A673 (cell line): ENCODE measurements at places on chromosomes 2 and 18.

- DNase-seq = peak; percentile 48
Observed at GRCh38 chr2:61044636-61045035, 21.0 kb upstream of the SANBR start.

DNA sequence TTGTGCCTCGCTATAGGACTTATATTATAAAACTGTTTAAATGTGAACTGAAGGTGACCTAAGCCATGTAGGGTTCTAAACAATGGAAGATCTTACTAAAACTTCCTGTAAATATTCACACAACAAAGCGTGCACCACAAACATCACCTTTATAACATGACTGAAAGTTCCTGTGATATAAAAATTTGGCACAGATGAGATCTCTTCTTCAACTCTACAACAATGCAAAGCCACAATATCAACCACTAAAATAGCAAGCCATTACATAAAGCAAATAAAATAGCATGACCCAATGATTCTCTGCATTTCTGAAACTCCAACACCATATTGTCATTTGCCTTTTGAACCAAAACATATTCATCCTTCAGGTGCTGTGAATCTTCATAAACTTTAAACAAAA lies 3.5 kb downstream of the YES1 start:
- DNase-seq = no peak

- no peak for DNase-seq
Observed at GRCh38 chr2:68374184-68374583, 9.1 kb downstream of the PLEK start.

- DNase-seq = peak; percentile 37
Observed at GRCh38 chr2:195575879-195576401, 81.1 kb upstream of the SLC39A10 start.

- DNase-seq = no peak
Observed at GRCh38 chr18:10670856-10671255, 145.0 kb downstream of the NAPG start.

DNA sequence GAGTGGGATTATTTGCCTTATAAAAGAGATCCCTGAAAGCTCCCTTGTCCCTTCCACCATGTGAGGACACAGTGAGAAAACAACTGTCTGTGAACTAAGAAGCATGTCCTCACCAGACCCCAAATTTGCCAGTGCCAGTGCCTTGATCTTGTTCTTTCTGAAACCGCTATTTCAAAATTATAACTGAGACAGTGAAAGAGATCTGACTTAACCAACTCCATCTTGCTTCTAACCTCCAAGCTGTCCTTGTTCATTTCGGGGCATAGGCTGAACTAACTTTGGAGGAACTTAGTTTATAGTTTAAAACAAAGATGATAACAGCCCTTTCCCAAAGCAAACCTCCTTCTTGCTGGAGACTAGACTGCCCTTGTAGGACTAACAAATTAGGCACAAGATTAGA lies 563.9 kb downstream of the ADCYAP1 start:
- DNase-seq = no peak

GRCh38 chr18:48460929-48461583 lies 51.9 kb upstream of the ZBTB7C start:
- no peak for DNase-seq

- peak; percentile 4 for DNase-seq
Observed at GRCh38 chr2:144747571-144747970, 227.7 kb upstream of the ZEB2 start.

- no peak for DNase-seq
Observed at GRCh38 chr2:105881286-105882136, 136.8 kb downstream of the NCK2 start.

DNA sequence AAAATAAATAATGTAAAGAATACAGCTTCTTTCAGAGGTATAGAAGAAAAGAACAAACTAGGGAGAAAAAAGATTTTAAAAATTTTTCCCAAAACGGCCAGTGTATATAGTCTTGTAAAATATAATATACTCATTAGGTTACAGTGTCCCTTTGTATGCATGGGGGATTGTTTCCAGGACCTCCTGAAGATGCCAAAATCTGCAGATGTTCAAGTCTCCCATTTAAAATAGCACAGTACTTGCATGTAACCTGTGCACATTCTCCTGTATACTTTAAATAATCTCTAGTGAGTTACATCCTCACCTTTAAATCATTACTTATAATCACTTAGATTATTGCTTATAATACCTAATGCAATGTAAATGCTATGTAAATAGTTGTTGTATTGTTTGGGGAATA lies 80.6 kb upstream of the LRRTM4 start:
- no peak for DNase-seq

- no peak for DNase-seq
Observed at GRCh38 chr2:168986398-168986943, 44.7 kb downstream of the ABCB11 start.

- DNase-seq = no peak
Observed at GRCh38 chr2:2899826-2900225, 477.8 kb downstream of the EIPR1 start.

DNA sequence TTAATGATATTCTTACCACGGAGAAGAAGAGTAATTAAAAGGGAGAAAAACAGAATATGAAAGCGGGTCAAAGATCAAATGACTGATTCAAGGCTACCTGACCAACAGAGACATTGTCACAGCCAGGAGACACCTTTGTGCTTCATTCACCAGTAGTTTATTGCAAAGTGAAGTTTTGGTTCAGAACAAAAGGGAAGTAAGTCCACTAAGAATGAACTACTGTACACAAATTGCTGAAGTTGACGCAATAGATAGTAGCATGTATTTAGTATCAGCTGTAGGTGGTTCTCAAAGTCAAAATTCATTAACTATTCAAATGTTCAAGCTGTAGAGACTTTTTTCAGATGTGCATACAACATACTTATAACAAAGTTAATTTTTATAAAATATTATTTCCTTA lies 64.7 kb upstream of the COX7A2L start:
- no peak for DNase-seq

DNA sequence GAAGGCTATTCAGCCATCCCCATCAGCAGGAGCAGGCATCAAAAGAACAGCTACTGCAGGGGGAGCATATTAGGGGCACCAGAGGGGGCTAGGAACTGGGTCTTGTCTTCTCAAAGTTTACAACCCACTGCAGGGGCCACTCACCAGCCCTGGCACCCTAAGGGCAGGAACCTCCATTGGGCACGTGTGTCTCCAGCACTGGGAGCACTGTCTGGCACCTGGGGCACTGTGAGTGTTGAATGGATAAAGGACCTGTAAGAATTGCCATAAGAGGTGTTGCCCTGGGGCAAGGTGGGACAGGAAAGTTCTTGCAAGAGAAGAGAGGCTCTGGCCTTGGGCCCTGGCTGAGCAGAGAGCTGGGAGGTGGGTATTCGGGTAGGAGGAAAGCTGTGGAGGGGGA lies 1.4 kb upstream of the STEAP3 start:
- no peak for DNase-seq

DNA sequence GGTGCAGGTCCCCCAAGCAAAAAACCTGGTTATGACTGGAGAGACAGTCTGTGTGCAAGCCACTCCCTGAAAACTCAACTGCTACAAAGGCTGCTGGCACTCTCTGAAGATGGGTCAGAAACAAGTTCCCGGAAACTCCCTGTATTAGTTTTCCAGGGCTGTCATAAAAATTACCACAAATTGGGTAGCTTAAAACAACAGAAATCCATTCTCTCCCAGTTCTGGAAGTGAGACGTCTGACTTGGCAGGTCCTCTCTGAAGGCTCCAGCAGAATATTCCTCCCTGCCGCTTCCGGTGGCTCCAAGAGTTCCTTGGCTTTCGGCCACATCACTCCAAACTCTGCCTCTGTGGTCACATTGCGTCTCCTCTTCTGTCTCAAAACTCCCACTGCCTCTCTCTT lies 30.1 kb upstream of the SERPINE2 start:
- no peak for DNase-seq

DNA sequence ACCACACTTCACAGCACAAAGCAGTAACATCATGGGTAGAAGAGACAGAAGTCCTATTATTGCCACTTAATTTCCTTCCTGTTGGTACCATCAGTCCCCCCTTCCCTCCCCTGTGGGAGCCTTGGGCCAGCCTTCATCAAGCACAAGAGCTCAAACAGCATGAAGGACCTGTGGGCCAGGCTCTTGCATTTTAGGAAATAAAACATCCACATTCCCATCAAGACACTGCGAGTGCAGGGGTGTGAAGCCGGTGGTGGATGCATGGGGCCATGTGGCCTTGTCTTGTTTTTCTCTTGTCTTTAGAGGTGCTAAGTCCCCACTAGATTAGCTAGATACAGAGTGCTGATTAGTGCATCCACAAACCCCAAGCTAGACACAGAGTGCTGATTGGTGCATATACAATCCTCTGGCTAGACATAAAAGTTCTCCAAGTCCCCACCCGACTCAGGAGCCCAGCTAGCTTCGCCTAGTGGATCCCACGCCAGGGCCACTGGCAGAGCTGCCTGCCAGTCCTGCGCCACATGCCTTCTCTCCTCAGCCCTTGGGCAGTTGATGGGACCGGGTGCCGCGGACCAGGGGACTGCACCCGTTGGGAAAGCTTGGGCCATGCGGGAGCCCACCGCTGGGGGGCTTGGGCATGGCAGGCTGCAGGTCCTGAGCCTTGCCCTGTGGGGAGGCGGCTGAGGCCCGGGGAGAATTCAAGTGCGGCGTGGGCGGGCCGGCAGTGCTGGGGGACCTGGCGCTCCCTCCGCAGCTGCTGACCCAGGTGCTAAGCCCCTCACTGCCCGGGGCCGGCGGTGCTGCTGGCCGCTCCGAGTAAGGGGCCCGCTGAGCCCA lies 14.7 kb upstream of the PXDN start:
- DNase-seq = no peak

GRCh38 chr2:207045531-207045930 lies 106.2 kb downstream of the CPO start:
- no peak for DNase-seq

GRCh38 chr18:14941792-14942191 lies 193.8 kb downstream of the ANKRD30B start:
- no peak for DNase-seq

DNA sequence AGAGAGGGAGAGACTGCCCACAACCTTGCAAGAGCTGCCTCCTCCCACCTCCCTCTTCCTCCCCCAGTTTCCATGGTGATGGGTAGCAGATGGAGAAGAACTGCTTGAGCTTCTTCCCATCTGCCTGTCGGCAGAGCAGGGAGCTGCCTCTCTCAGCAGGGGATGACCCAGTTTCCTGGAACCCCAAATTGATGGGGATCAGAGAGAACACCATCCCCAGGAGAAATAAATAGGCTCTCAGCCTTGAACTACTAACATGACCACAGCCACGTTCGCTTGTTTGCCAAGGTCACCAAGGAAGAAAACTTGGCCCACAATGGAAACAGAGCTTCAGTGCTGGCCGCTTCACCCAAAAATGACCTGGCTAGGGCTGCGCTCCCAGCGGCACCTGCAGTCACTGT lies 82.2 kb downstream of the ADD2 start:
- DNase-seq = peak; percentile 15

DNA sequence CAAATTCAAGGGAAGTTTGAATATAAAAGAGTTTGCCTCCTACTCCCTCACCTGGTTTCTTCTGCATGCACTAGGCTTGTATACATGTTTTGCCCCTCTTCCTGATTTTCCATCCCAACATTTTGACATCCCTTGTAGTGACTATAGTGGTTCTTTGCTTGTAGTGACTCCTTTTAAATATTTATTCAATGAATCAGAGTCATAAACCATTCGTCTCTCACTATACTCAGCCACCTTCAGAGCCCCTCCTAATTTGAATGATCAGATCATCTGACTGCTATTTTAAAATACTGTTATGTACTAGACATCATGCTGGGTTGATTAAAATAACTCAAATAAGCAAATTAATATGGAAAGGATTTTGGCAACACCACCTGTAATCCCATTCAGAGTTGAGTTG lies 492.1 kb upstream of the PIK3C3 start:
- DNase-seq = no peak

- DNase-seq = peak; percentile 74
Observed at GRCh38 chr2:37585982-37586621, 85.3 kb downstream of the CDC42EP3 start.

GRCh38 chr18:32383050-32383819 lies 87.4 kb downstream of the GAREM1 start:
- DNase-seq = no peak

GRCh38 chr2:26423750-26424149 lies 22.0 kb downstream of the DRC1 start:
- DNase-seq = no peak

DNA sequence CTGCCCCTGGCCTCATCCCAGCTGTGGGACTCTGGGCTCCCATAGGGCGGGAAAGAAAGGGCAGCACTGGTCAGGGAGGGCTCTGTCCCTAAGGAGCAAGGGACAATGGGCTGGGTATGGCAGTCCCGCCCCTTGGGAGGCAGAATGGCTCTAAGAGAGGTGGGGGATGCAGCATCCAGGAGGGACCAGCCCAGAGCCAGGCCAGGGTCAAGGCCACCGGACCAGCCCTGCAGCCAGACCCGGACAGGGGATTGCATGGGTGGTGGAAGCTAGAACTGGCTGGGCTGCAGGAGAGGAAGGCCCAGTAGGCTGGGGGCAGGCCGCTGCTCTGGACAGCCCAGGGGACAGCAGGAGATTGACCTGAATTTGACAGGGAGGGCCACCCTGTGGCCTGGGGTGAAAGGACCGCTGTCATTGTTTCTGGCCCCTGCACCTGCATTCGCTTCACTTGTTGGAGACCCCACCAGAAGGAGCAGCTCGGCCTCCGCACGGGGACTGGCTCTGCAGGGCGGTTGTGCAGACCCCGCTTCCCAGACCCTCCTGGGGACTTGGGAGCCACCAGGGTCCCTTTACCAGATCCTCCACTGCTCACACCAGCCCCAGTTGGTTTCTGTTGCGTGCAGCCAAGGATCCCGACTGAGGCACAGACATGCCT lies 14.6 kb downstream of the RAMP1 start:
- no peak for DNase-seq

DNA sequence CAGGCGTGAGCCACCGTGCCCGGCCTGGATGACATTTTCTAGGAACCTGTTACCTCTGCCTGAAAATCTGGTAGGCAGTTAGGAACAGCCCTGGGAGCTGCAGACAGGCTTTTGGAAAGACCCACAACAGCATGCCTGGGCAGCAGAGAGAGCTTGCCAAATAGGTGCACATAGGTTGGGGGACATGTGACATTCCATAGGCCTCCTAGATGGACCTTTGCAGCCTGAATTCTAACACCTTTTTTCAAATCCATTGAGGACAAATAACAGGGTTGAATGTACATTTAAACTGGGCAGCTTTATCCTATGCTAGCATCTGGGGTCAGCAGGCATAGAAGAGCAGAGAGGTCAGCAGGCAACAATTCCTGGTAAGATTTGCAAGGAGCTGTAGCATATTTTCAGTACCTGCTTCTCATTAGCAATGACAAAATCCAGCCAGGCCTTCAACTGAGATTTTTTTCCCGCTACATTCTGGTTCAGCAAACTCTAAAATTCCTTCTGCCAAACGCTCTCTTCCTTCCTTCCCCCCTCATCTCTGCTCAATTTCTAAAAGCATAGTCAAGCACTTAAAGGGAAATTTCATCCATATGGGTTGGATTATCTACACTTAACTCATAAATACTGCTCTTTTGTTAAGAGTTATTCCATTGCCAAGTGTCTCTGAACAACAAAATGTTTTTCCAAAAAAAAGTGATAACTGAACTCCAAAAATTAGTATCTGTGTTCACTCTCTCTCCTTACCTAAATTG lies 75.2 kb downstream of the SOWAHC start:
- DNase-seq = peak; percentile 28

- DNase-seq = no peak
Observed at GRCh38 chr2:233419602-233420391, 65.5 kb downstream of the DGKD start.

- no peak for DNase-seq
Observed at GRCh38 chr2:238082151-238082550, 18.0 kb upstream of the ESPNL start.
